ENCODE measurements at places on chromosomes 3 and 15. TPM values are rescaled to one million over a fixed set of nuclear protein-coding genes. Genes with fewer than 3 reads are reported as not detected.

Gene PLCH1
- total RNA-seq = 1.0 TPM

Gene UMPS
- total RNA-seq = 26.8 TPM

Gene ZNF660
- total RNA-seq = 0.59 TPM

Gene FRMD4B
- 22.5 TPM for total RNA-seq

Gene SI
- not detected for total RNA-seq

Gene SHC4
- total RNA-seq = under 0.01 TPM

Gene TMEM158
- 3.7 TPM for total RNA-seq

Gene SRGAP3
- 4.2 TPM for total RNA-seq

Gene ANKUB1
- total RNA-seq = not detected
